ENCODE measurements at places on chromosomes 13 and 19.
A peak's percentile ranks its signal among the peaks of the same experiment; 100 is the strongest.

GRCh38 chr19:37933937-37934358, 26.9 kb downstream of the SIPA1L3 start:
- DNase-seq = no peak

DNA sequence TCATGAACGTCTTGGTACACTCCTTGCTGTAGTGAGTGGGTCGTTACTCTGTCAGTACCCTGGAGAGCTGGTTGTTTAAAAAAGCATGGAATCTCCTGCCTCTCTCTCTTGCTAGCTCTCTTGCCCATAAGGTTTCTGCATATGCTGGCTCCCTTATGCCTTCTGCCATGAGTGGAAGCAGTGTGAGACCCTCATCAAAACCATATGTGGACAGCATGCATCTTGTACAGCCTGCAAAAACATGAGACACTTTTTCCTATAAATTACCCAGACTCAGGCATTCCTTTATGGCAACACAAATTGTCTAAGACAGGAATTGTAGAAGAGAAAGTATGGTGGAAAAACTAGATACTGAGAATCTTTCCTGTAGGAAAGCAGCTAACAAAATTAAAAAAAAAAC, 516.3 kb downstream of the SLITRK6 start:
- DNase-seq = no peak

- no peak for DNase-seq
Measured at GRCh38 chr19:11921852-11922495, 2.9 kb upstream of the ZNF700 start.

- DNase-seq = no peak
Measured at GRCh38 chr13:41107584-41108014, 25.0 kb downstream of the KBTBD6 start.

GRCh38 chr19:51096473-51097165, 11.6 kb downstream of the CTU1 start:
- no peak for DNase-seq

DNA sequence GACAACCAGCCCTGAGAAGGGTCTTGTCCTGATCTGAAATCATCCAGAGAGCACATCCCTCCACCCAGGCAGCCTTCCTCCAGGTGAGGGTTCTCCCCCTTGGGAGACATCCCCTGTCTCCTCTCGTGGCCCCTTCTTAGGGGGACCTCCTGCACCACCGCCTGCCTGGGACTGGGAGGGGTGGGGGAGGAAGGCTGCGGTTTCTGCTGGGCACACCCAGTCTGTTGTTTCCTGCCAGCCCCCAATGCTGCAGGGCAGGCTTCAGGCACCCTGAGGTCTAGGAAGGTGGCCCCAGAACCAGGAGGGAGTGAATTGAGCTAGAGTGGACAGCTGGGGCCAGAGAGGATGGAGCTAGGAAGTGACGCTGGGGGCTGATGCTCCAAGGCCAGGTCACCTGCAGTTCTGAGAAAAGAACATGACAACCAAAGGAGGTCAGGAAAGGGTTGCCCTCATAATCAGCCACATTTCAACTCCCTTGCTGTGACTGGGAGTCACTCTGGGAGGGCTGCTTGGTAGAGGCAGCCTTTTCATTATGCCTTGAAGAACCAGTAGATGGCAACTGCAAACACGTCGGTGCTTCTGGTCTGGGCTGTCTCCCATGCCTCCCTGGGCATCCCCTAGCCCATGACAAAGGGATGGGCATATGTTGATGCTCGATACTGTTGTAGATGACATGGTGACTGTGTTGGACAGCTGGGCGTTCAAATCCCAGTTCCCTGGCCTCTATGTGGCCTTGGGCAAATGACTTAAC, 1.4 kb downstream of the ARHGEF18 start:
- DNase-seq = peak; percentile 28

GRCh38 chr19:7582446-7582845, 13.2 kb upstream of the CAMSAP3 start:
- no peak for DNase-seq

DNA sequence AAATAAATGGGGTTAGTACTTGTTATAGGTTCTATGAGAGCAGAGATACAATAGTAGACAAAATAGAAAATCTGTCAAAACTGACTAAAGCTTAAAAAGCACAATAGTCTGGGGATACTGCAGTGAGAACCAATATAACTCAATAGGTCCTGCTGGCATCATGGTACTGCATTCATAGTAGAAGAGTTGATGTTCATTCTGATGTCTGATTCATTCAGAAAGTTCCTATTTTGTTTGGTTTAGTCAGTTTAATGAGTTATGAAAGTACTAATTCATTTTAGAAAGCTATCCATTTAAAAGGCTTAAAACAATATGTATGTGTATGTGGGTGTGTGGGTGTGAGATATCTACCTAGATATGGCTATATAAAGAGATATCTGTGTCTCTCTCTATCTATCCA, 152.8 kb downstream of the LHFPL6 start:
- no peak for DNase-seq

DNA sequence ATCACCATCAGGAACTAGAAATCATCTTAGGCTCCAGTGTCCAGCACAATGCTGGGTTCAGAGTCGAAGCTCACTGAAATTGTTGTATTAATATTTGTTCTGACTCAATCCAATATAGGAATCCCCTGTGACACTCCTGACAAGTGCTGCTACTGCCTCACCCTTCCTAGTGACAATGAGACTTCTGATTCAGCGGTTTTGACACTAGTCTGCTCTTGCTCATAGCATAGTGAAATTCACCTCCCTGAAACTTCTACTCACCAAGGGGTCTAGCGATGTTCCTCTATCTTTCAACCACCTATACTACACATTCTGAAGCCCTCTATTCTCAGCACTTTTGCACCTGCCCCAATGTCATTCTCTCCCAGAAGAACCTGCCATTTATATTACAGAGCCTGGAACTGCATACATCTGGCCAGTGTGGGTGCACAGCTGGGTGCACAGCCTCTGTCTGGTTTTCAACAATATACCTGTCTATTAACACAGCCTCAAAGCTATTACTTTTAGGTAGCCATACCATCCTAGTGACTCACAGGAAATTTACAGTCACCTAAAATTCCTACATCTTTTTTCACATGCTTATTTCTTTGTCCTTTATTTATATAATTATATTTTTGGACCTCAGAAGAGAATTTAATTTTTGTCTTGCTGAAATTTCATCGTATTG, 88.3 kb downstream of the DOCK9 start:
- no peak for DNase-seq

DNA sequence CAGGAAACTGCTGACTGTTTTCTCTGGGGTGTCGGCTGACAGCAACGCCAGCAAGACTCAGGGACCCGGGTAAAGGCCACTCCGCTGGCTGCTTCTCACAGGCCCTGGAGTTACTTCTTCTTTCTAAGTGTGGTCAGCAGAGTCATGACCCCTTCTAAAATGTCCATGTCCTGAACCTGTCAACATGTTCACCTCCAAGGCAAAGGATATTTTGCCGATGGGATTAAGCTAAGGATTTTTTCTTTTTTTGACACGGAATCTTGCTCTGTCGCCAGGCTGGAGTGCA, 7.9 kb downstream of the PEX11G start:
- DNase-seq = no peak

DNA sequence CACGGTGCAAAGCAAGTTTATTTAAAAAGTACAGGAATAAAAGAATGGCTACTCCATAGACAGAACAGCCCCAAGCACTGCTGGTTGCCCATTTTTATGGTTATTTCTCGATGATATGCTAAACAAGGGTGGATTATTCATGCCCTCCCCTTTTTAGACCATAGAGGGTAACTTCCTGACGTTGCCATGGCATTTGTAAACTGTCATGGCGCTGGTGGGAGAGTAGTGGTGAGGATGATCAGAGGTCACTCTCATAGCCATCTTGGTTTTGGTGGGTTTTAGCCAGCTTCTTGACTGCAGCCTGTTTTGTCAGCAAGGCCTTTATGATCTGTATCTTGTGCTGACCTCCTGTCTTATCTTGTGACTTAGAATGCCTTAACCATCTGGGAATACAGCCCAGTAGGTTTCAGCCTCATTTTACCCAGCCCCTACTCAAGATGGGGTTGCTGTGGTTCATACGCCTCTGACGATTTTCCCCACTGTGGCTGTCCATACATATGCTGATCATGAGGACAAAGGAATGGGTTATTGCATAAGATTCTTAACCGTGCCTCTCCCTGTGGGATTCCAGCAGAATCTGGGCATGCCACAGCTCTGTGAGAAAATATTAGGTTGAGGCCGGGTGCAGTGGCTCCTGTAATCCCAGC, 36.9 kb upstream of the ZNF507 start:
- no peak for DNase-seq

DNA sequence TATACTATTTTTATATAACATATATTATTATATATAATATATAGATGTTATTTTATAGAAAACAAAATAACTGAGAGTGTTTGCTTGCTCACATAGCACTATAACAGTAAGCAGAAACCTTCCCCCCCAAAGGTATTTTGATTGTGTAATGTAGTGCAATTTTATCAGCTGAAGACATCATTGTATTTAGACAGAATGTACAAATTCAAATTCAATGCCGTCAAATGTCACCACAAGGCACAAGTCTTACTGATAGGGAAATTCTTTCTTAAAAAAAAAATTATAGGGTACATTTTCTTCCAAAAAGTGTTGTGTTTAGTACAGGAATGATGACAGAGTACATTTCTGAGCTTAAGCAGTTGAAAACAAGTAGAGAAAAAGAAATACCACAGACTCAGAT, 1147.1 kb upstream of the SPRY2 start:
- DNase-seq = no peak

DNA sequence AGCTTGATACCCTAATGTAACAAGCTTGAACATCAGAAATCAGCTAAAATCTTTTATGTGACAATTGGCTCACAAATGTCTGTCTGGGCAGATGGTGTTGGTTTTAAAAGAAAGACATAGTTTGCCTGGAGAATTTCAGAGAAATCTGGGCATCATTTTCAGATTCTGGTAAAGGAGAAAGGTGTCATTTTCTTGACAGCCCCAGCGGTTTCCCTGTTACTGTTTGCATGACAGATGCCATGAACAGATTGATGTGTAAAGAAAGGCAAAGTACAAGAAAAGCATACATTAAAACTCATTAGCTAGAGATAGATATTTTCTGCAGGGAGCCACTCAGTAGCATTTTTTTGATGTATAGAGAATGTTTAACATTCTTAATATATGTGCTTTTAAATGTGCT, 987.9 kb downstream of the OLFM4 start:
- no peak for DNase-seq

DNA sequence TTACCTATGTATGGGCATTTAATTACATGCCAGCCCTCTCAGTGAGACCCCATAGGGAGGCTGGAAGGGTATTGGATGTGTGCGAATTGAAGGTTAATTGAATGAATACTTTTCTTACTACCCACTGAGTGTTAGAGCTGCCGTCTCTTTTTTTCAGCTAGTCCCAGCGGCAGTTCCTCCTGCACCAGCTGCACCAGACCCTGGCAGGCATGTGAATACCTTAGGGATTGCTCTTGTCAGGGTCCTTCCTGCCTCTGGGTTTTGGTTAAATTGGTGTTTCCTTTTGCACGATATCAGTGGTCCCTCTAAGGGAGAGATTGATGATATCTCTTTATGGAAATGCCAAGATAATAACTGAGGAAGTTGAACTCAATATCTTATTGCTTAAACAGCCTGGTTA, 9.8 kb upstream of the CXCL17 start:
- no peak for DNase-seq

- DNase-seq = no peak
Measured at GRCh38 chr13:106496072-106496997, 39.1 kb downstream of the EFNB2 start.

- no peak for DNase-seq
Measured at GRCh38 chr19:9531933-9532332, 6.5 kb downstream of the ZNF426 start.

GRCh38 chr19:1813192-1814182, 1.4 kb upstream of the ATP8B3 start:
- no peak for DNase-seq

DNA sequence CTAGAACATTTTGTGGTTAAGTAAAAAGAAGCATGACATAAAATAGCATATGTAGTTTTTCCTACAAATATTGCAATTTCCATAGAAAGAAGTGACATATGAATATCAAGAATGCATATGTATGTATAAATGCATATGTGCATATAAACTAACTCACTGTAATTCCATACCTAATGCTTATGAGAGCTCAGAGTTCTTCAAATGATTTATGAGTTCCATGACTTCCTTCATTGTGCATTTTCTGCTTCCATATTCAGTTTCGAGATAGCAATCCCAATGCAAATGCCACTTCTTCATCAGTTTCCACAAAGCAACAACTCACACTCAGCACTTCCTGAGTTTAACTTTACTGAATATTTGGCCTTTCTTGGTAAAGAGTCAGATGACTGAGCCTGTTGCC, 1744.3 kb upstream of the MIR17HG start:
- DNase-seq = no peak

DNA sequence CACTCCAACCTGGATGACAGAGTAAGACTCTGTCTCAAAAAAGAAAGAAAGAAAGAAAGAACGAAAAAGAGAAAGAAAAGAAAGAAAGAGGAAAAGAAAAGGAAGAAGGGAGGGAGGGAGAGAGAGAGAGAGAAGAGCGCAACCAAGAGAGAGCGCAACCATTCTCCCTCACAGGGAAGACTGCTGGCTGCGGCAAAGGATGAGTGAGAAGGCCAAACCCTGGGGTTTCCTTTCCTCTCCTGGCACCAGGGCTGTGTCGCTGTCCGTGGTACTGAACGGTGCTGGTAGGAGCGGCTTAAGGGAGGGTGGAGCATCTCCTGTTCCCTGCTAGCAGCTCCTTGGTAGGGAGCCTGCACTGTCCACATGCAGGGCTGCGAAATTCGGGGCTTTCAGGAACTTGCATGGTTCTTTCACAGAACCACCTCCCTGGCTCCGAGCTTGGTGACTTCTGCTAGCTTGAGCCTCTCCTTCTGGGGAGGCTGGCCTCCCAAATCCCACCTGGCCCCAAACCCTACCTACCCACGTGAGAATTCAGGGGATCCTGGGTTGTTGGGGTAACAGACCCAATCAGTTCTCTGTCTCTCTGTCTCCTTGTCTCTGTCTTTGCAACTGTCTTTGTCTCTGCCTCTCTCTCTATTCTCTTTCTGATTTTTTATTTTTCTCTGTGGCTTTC, 51.1 kb upstream of the ZNRF4 start:
- DNase-seq = peak; percentile 58

DNA sequence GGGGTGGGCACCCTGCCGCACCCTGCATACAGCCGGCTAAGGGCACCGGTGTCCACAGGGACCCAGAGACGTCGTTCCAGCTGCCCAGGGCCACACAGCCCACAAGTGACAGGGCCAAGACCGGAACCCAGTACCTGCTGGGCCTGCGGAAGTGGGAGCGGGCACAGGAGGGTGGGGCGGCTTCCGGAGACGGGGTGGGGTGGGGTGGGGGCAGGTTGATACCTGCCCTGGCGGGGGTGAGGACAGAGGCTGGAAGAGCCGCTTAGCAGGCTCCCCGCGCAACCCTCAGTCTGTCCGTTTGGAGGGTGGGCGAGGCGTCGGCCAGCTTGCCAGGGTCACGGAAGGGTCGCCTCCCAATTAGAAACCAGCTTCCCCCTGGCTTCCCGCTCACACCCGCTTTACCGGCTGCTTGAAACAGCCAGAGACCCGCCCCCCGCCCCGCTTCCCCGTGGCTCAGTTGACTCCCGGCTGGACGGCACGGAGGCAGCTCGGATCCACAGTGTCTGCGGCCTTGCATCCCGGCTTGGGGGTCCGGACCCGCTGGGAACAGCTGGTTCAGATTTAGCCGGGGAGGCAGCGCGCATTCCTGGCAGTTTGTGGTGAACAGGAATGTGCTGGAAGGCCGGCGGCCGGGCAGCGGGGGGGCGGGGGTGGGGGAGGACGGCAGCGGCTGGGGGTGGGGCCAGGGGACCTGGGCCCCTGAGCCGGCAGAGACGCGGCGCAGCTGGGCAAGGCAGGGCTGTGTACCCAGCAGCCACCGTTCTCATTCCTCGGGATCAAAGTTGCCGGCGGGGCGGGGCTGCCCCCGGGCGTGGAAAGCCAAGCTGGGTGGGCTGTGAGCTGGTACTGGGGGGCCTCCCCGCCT, 1.9 kb downstream of the CNN2 start:
- peak; percentile 64 for DNase-seq

- DNase-seq = no peak
Measured at GRCh38 chr19:54186934-54187381, 2.4 kb downstream of the MBOAT7 start.

Data from activated T-helper 2 cell treated with anti-CD3 and anti-CD28 coated beads, Interferon-gamma antibody, Interleukin-2, Interleukin-4, amounts not matched to agents 10 μg/mL and 5 μg/mL and 100 μg/mL, durations not matched to agents 14 hours and 24 hours and 36 hours (primary cell).